Occipital lobe (tissue), 3 donors: ENCODE measurements at places on chromosomes 7 and 10.

DNA sequence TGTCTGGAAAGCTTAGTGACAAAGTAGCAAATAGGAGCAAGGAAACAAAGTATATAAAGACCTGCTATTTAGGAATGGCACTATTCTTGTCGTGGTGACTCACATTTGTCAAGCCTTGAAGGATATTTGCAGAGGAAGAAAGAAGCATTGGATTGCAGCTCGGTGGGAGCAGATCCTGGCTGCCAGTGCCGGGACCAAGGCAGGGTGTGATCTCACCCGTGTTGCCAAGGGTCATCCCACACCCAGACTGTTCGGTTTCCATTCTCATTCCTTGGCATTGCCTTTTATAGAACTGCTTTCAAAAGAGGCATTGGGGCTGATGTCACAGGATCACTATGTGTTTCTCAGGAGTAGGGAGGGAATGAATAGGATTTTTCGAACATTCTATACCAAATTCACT lies 176.2 kb downstream of the GALNT17 start:
- DNase-seq: peak; percentile 63

GRCh38 chr7:7934945-7935344 lies 33.7 kb upstream of the GLCCI1 start:
- no peak for DNase-seq

GRCh38 chr7:149430192-149430591 lies 30.7 kb downstream of the ZNF777 start:
- no peak for DNase-seq

DNA sequence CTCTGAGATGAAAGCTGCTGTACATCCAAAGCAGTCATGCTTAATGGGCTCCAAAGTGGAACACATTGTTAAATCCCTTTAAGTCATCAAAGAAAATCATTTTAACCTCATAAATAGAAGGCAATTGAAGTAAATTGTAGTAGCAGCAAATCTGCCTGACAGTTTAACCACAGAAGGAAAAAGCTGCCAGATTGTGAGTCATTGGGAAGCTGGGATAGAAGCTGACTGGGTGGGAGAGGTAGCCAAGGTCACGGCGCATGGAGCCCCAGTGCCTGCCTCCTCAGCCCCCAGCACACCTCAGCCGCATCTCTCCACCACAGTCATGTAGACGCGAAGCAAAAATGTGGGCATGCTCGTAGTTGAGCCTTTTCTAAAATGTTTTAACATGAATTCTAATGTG lies 44.0 kb downstream of the TARP start:
- DNase-seq: no peak

DNA sequence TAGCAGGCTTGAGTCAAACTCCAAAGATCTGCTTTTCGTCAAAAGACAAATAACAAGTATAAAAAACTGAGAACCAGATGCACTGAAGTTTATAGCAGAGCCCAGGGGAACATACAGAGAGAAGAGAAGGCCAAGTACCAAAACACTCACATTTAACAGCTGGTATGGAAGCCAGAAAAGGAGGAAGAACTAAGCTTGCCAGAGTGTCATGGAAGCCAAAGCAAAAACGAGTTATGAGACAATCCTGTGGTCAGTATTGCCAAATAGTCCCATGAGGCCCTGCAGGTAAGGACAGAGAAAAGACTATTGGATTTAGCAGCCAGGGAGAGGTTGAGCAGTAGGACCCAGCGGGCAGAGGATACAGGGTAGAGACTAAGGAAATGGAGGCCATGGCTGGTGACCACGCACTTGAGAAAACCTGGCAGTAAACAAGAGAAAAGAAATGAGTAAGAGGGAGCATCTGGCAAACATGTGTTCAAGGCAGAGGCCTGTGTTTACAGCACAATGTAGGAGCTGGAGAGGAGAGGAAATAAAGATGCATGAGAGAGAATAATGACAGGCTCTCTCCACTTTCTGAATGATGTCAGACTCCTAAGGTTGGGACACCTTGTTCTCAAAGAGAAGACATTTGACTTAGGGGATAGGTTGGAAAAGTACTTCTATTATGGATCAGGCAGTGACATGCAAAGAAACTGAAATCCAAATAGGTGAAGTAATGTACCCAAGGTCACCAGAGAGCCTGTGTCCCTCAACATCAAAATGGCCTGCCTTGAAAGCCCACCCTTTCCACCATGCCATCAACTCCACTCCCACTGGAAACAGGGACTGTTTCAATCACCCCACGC lies 9.1 kb downstream of the CREB3L2 start:
- no peak for DNase-seq

- DNase-seq: no peak
These were observed 96.9 kb upstream of the HABP2 start for GRCh38 chr10:113455947-113456346.

GRCh38 chr10:34666008-34666704 lies 148.9 kb downstream of the PARD3 start:
- DNase-seq: no peak

GRCh38 chr7:13532028-13532753 lies 457.3 kb downstream of the ETV1 start:
- no peak for DNase-seq

- DNase-seq: no peak
These were observed 46.0 kb downstream of the ST7 start for GRCh38 chr7:116999311-116999710.

- no peak for DNase-seq
These were observed 70.5 kb downstream of the SH3PXD2A start for GRCh38 chr10:103784723-103785418.
